ENCODE measurements at places on chromosomes 7 and 10.

DNA sequence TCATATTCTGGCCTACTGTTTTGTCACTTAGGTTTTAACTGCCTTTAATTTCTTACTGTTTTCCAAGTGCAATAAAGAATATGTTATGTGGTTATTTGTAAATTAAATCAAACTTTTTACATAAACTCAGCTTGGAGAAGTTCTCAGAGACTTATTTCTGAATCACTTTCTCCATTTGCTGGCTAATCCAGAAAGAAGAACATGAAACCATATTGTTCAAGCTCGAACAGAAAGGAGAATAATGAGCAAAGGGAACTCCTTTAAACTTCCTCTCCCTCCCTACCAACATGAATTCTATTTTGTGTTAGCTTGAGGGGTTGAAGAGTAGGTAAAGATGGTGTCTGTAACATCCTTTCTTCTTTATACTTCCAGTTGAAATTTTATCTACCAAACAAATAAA lies 52.3 kb downstream of the SHTN1 start:
- no peak for DNase-seq

DNA sequence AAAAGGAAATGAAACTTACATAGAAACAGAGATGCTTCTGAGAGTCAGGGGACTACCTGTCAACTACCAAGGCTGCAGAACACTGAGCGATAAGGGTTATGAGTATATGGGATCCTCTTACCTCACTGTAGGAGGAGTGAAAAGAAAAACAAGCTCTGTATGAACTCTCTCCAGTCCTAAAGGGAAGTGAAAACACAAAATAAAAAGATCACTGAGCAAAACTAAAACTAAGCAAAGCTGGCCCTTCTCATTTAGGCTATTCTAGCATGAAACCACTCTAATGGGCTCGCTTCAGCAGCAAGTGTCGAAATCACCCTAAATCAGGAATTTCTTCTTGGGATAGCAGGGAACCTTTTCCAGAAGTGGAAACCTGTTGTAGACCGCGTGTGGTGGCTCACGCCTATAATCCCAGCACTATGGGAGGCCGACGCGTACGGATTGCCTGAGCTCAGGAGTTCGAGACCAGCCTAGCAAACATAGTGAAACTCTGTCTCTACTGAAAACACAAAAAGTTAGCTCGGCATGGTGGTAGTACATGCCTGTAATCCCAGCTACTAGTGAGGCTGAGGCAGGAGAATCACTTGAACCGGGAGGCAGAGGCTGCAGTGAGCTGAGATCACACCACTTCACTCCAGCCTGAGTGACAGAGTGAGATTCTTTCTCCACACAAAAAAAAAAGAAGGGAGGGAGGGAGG lies 27.0 kb downstream of the DCLRE1C start:
- no peak for DNase-seq

GRCh38 chr10:98815039-98815885 lies 368.5 kb upstream of the HPS1 start:
- DNase-seq: no peak

GRCh38 chr7:12771378-12771877 lies 84.0 kb downstream of the ARL4A start:
- DNase-seq: peak; percentile 45

GRCh38 chr10:71766717-71767419 lies 6.5 kb downstream of the VSIR start:
- no peak for DNase-seq

DNA sequence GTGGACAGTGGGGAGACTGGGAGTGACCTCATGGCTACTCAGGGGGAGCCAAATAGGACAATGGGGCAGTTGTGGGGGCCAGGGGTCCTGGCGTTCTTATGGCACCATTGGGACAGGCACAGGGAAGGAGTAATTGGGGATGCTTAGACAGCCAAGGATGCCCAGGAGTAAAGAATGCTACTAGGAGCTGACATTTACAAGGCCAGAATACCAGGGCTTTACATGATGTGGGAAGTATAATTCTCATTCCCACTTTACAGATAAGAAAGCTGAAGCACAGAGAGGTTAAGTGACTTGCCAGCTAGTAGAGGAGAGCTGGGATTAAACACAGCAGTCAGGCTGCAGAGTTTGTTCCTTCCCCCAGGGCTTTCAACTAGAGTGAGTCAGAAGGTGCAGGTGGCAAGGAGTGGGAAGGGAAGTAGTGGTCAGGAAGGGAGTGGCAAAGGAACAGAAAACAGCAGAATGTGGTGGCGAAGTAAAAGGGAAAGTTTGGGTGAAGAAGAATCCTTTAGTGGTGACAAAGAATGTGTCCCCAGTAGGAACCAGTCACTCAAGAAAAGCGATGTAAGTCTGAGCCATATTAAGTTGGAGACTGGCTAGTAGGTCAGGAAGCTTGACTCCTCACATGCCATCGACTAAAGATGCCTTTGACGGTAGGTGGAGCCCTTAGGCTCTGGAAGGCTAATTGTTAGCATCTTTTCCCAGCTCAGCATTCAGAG lies 32.8 kb downstream of the CPVL start:
- DNase-seq: no peak

- no peak for DNase-seq
Measured at GRCh38 chr10:3931224-3931623, 146.2 kb upstream of the KLF6 start.

- DNase-seq: no peak
Measured at GRCh38 chr10:76618171-76618570, 1019.4 kb downstream of the KCNMA1 start.

GRCh38 chr7:138478499-138478908 lies 18.4 kb downstream of the TRIM24 start:
- DNase-seq: peak; percentile 15

GRCh38 chr10:91034494-91035159 lies 113.7 kb upstream of the ANKRD1 start:
- no peak for DNase-seq

- peak; percentile 40 for DNase-seq
Measured at GRCh38 chr7:130996833-130997231, 262.8 kb upstream of the KLF14 start.

All from NCI-H1417 (cell line).